ENCODE measurements at places on chromosomes 11 and 22.

GRCh38 chr11:89612096-89612495 is 98.0 kb upstream of the TRIM77 start:
- no peak for DNase-seq

- DNase-seq, result no peak
Measured at GRCh38 chr11:12175694-12176241, 65.4 kb downstream of the MICAL2 start.

GRCh38 chr11:118398791-118399559 is 2.4 kb upstream of the ATP5MG start:
- DNase-seq, result no peak

DNA sequence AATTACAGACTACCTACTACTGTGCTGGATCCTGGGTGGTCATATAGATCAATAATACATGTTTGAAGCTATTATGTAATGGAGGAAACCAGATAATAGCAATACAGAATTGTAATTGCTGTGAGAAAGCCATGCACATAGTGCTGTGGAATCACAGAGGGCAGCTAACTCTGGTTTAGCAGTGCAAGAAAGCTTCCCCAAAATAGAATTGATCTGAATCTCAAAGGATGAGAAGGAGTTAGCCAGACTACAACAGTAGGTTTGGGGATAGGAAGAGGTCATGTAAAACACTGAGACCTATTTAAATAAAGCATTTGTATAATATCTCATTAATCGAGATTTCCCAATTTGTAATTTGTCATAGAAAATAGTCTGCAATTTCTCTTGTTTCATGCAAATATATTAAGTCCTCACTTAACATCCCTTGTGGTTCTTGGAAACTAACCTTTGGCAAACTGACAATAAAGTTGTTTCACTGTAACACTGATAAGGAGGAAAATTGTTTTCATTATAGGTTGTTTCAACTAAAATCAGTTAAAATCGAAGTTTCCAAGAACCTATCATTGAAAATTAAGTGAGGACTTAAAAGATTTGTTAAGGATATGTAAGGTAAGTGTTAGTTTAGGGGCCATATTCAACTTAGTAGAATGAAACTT is 7.6 kb downstream of the C11orf58 start:
- no peak for DNase-seq

GRCh38 chr11:9951807-9952206 is 287.9 kb downstream of the SWAP70 start:
- DNase-seq, result no peak
